ENCODE measurements at places on chromosomes 6 and 20. TPM values are rescaled to one million over a fixed set of nuclear protein-coding genes. Genes with fewer than 3 reads are reported as not detected.

The ENPP4 gene
- total RNA-seq, result 23.4 TPM

The SLC22A16 gene
- 0.84 TPM for total RNA-seq

The CBFA2T2 gene
- 11.8 TPM for total RNA-seq

The TFAP2D gene
- not detected for total RNA-seq

DNA sequence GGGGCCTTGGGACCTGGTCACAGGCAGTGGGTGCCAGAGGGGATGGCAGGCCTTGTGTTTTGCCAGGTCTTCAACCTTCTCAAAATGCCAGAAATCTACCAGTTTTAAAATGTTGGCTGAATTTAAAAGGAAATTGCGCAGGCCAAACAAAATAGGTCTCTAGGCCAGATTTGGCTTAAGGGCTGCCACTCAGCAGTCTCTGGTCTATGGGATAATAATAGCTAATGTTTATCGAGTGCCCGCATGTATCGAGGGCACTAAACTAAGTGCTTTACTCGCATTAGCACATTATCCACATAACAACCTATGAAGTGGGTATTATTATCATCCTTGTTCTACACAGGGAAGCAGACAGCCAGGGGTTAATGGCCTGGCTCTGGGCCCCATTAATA is 11.0 kb downstream of the E2F3 start:
- DNase-seq, result no peak

DNA sequence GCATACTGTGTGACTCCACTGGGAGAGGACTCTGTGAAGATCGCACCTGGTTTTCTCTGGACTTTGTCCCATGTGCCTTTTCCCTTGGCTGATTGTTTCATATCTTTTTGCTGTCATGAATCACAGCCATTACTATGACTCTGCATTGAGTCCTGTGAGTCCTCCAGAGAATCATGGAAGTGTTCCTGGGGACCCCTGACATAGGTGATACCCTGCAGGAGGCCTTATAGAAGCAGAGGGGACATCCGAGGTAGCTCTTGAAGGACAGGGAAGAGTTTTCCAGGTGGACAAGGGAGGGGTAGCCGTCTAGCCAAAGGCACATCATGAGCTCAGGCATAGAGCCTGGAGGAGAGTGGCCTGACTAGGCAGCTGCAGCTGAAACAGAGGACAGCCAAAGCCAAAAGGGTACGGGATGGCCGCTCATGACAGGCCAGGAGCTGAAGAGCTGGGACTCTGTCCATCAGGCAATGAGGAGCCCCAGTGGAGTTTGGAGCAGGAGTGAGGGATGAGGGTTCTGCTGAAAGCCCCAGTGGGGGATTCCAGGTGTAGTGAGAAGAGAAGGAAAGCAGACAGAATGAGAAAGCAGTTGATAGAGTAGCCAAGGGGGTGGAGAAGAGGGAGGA is 86.6 kb upstream of the TOX2 start:
- no peak for DNase-seq

GRCh38 chr6:13544454-13545186 is 29.8 kb upstream of the SIRT5 start:
- no peak for DNase-seq

GRCh38 chr20:39880890-39881289 is 808.1 kb downstream of the MAFB start:
- DNase-seq, result no peak

GRCh38 chr6:11542863-11543262 is 5.3 kb downstream of the TMEM170B start:
- no peak for DNase-seq

GRCh38 chr20:9476637-9477036 is 37.8 kb upstream of the LAMP5 start:
- no peak for DNase-seq

DNA sequence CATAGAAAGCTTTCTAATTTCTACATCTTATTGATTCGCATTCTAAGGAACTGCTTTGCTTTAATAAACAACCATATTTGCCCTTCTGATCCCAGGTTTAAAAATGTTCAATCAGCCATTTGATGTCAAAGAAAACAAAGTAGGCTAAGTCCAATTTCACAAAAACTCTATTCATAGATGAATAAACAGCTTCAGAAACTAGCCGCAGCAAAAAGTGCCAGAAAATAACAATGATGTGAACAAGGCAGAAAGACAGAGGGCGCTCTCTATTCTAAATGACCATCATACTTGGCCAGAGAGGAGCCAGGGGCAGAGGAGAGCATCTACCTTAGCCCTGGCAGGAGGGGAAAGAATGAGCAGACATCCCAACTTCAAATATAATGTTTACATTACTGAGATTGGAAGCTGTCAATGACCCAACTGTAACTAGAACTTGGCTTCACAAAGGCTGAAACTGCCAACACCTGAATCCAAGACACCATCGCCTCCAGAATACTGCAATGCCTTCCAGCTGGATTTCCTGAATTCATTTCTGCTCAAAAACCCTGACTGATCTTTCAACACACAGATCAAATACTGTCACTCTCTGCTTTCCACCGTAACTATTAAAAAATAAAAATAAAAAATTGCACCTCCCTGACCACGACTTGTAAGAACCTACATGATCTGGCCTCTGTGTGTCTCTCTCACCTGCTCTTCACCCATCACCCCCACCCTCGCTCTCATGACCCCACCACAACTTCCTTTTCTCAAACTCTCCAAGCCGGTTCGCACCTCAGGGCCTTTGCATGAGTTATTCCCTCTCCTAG is 9.5 kb downstream of the CNKSR3 start:
- no peak for DNase-seq

DNA sequence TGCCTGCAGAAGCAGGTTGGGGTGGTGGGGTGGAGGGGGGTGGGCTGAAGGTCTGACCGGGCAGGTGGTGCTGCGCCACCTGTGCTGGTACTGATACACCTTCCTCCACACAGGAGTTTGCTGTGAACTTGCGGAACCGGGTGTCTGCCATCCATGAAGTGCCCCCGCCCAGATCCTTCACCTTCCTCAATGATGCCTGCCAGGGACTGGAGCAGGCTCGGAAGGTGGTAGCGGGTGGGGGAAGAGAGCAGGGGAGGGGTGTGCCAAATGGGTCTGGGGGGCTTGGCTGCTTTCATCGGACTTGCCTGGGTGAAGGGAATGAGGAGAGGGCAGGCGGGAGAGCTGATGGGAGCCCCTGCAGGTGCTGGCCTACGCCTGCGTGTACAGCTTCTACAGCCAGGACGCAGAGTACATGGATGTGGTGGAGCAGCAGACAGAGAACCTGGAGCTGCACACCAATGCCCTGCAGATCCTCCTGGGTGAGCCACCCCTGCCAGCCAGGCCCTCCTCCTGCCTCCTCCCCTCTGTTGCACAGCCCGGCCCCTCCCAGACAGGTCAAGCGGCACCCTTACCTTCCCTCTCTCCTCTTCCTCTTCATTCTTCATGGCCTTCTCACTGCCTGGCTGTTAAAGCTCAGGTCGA is 6.7 kb downstream of the DNPH1 start:
- DNase-seq, result no peak

GRCh38 chr6:40937491-40937890 is 101.5 kb downstream of the UNC5CL start:
- DNase-seq, result no peak

Data from omental fat pad (tissue), 4 donors.